ENCODE measurements at places on chromosomes 11 and 22. TPM values are rescaled to one million over a fixed set of nuclear protein-coding genes. Genes with fewer than 3 reads are reported as not detected.
A peak's percentile ranks its signal among the peaks of the same experiment; 100 is the strongest.

The PHETA2 gene
- total RNA-seq = 3.4 TPM

The ALG12 gene
- total RNA-seq = 17.0 TPM

The GSTT4 gene
- not detected for total RNA-seq

The ANKRD13D gene
- 11.8 TPM for total RNA-seq

The SYT13 gene
- total RNA-seq = 5.9 TPM

The MORC2 gene
- 18.0 TPM for total RNA-seq

The DNAJB7 gene
- not detected for total RNA-seq

The TAF10 gene
- 106 TPM for total RNA-seq

The TPST2 gene
- total RNA-seq = 28.5 TPM

The UPB1 gene
- 1.1 TPM for total RNA-seq

The IFITM10 gene
- total RNA-seq = 0.58 TPM

The POTEH gene
- total RNA-seq = not detected

The SMIM35 gene
- not detected for total RNA-seq

The SMC1B gene
- not detected for total RNA-seq

The SULT4A1 gene
- total RNA-seq = 0.08 TPM

The OR52I1 gene
- not detected for total RNA-seq

GRCh38 chr11:128479144-128479543, 108.2 kb downstream of the ETS1 start:
- DNase-seq = no peak

GRCh38 chr11:121429556-121429955, 22.6 kb upstream of the SORL1 start:
- DNase-seq = no peak

- DNase-seq = no peak
Observed at GRCh38 chr11:66230978-66231377, 37.5 kb upstream of the RAB1B start.

GRCh38 chr22:46675938-46676337, 55.8 kb downstream of the GRAMD4 start:
- DNase-seq = no peak

DNA sequence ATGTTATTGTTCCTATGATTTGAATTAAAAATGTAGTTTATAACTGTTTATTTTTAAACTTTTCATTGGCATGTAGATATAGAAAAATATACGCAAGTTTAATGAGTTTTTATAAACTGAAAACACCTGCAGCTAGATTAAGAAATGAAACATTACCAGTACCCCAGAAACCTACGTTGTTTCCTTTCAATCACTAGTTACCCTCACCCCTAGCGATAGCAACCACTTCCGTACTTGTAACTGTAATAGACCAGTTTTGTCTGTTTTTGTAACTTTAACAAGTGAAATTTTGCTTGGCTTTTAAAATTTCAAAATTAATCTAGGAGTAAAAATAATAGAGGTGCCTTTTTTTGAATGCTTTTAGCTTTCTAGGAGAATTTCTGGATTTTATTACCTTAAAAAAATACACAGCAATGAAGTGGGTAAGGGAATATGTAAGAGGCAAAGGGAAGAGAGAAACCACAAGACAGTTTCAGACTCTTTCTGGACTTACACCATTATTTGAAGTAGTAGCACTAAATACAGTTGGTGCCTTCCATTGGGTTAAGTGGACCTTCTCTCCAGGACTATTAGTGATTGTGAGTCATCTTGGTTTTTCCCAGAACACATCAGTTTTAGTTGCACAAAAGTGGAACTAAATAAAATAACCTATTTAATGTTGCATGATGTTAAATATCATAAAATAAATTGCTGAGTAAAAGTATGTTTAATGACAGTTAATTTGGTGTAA, 18.7 kb upstream of the NAT10 start:
- DNase-seq = no peak

DNA sequence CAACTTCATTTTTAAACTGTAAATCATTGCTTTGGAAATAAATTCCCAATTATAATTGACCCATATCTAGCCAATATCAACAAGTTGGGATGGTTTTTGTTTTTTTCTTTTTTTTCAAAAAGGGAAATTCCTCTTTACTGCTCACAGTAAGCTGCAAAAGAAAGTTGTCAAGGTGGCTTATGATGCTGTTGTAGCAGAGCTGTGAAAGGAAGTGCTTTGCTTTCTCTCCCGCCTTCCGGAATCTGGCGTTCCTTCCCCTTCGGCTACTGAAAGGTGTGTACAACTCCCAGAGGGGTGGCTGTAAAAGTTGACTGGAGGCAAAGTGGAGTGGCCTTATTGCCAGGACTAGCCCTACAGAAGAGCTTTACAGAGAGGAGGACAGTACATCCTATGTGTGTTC, 16.2 kb upstream of the ADSL start:
- no peak for DNase-seq

DNA sequence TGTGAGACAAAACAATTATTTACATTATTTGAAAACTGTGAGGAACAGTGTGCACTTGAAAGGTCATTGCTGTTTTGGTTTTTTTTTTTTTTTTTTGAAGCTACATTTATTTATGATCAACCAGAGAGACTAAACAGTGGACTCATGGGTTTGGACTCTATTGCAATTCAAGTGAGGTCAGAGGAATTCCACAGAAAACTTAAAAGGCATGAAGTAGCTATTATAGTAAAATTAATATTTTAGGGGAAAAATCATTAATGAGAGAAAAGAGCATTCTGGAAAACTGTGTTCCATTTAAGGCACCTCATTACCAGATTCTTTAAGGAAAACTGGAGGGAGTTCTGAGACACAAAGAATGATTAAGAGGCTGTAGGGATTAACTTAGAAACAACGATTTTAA, 102.8 kb downstream of the WNT11 start:
- DNase-seq = no peak

GRCh38 chr11:59558270-59558643, 46.9 kb downstream of the OR4D9 start:
- DNase-seq = no peak

- DNase-seq = no peak
Observed at GRCh38 chr22:33909075-33909458, 11.2 kb downstream of the LARGE1 start.

DNA sequence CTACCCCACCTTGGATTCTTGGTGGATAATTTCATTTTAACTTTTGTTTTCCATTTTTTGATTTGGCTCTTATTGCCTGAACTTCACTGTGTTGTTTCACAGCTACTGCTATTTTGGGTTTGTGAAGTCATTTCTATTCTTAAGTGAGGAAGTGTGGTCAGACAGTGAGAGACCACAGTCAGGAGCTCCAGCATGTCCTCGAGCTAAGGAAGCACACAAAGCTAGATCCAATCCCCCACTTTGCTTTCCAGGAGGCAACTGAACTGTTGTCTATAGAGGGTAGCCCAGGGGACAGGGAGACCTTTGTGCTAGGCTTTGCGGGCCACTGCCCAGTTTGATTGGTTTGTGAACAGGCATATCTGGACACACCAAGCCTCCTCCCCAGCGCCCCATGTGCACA, 251.8 kb upstream of the KIRREL3 start:
- DNase-seq = no peak

DNA sequence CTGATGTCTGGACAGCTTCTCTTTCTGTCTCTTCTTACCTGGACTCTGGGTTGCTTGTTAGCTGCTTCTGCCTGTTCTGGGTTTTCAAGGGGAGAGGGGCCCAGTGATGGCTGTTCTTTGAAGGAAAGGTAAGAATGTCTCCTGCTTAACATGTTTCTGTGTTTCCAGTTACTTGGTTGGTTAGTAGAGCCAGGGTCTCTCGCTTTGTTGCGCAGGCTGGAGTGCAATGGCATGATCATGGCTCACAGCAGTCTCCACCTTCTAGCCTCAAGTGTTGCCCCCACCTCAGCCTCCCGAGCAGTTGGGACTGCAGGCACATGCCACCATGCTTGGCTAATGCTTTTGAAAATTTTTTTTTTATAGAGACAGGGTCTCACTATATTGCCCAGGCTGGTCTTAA, 126.6 kb downstream of the BCR start:
- no peak for DNase-seq

- DNase-seq = no peak
Observed at GRCh38 chr22:25711491-25711890, 30.5 kb upstream of the MYO18B start.

DNA sequence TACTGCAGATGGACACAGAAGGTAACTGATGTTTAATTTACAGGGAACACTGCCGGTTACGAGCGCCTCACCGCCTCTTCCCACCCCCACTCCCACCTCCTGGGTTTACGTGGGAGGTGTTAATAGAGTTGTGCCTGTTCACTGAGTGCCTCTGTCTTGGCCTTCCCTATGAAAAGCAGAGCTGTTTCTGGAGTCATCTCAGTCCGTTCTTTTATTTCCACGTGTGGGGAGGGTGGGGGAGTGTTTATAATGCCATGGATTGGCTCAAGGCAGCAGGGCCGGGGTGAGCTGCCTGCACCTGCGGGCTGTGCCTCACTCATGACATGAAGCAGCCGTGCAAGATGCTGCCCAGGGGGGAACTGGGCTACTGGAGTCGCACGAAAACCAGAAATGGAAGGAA, 322.7 kb downstream of the CADM1 start:
- no peak for DNase-seq

DNA sequence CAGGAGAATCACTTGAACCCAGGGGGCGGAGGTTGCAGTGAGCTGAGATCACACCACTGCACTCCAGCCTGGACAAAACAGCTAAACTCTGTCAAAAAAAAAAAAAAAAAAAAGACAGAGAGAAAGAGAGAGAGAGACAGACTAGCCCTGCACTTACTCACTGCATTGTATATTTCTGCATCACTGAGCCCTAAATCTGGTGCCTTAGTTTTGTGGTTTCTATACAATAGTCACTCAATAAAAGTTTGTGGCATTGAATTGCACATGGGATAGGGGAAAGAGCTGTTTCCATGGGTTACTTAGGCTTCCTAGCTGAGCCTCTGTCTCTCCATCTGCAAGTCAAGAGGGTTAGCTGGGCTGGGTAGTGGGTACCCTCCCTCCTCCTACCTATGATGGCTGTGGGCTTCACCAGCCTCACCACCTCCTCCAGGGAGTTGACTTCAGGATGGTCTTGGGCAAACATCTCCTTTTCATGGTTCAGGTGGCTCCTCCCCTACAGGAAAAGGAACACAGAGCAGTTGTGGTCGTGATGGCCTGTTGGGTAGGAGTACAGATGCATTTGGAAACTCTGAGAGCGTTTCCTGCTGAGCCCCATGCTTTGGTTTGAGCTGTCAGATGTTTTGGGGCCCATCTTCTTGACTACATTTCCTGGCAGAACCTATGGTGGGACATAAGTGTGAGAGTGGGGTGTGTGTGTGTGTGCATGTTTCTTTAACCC, 73.2 kb downstream of the CCDC81 start:
- DNase-seq = no peak

- DNase-seq = peak; percentile 75
Observed at GRCh38 chr11:9017773-9018172, 14.0 kb upstream of the NRIP3 start.

- no peak for DNase-seq
Observed at GRCh38 chr22:48021991-48022401, 1259.5 kb downstream of the TBC1D22A start.

DNA sequence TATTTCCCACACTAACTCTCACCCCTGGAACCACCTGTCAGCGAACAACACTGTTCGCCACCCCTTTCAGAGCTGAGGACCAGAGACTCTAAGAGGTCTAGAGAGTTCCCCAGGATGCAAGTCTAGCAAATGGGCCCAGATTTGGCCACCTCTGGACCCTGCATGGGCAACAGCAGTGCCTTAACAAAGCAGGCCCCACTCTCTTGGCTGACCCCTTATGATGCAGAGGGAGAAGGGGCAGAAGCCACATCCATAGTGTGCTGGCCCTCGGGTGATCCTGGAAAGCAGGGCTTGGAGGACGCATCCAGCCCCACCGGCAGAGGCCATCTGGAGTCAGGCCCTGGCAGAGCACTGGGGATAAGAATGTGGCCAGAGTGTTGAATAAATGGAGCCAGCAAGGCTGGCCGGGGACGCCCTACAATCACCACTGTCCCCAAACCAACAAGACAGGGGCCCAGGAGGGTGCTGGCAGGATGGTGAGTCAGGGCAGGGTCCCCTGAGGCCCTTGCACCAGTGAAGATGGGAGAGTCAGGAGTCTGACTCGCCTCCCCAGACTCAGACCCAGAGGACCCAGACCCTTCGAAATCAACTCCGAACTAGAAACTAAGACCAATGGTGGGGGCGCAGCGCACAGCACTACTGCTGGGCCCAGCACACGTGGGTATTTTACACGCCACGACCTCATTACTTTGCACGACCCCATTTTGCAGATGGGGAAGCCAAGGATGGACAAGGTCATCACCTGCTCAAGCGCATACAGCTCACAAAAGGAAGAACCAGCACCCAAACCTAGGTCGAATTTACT, 6.5 kb downstream of the CSNK1E start:
- no peak for DNase-seq

- peak; percentile 10 for DNase-seq
Observed at GRCh38 chr22:19776433-19777031, 16.0 kb downstream of the TBX1 start.

DNA sequence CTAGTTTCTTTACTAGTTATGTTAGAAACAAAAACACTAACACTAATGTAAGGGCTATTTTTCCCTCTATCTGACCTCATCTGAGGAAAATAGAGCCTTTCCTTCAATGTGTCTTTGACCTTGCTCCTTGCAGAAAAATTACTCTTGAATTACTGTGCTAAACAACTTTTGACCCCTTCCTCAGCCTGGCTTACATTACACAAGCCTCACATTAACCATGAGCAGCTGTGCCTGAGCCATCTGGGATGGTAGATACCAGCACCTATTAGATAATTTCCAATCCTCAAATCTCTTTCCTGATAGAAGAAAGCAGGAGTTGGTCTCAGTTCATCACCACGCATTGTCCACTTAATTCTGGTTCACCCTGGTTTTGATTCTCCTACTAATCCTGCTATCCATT, 134.4 kb upstream of the NCAM1 start:
- no peak for DNase-seq

DNA sequence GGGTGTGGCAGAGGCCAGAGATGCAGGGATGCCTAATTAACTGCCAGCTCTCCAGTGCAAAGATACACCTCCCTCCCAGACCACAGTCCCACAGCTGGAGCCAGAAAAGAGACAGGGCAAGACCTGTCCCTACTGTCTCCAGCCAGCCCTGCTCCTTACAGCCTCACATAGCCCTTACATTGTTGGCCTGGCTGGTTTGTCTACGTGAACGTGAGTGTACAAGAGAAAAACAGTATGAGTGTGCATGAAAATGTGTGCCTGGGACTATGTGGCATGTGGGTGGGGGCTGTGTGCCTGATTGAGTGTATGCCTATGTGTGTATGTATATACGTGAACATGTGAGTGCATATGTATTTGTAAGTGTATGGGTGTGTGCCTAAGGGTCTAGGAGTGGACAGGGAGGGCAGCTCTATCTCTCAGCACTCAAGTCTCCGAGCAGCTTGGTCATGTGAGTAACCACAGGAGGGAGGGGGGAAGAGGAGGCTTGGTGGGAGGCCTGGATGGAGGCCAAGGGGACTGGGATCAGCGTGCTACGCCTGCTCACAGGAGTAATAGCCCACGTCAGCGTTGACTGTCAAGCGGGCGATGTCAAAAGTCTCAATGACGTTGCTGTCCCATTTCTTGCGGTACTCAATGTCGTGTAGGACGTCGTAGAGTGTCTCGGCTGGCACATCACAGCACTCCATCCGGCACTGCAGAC, 6.6 kb upstream of the ARAP1 start:
- DNase-seq = peak; percentile 45

- DNase-seq = no peak
Observed at GRCh38 chr22:47153854-47154525, 391.5 kb downstream of the TBC1D22A start.
